ENCODE measurements at places on chromosomes 11 and 22. TPM values are rescaled to one million over a fixed set of nuclear protein-coding genes. Genes with fewer than 3 reads are reported as not detected.

Gene MS4A6A
- 162 TPM for total RNA-seq

Gene IL17REL
- total RNA-seq: not detected

DNA sequence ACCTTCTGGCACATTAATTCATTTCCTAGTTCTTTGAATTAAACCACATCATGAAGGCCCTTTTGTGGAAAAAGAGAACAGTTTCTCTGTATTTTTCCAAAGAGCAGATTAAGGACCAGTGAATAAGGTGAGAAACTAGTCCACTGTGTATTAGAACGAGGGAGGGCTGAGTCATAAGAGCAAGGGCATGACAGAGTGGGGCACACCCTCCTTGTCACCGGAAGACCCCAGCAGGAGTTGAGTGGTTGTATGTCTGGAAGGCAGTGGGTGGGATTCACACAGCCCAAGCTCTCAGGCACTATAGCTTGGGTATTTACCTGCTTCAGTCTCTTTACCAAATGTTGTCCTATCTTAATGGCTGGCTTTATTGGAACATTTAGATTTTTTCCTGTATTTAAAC, 86.8 kb downstream of the BMAL1 start:
- H3K27me3 ChIP-seq: no peaks in the 10 kb centered on the region
- no peak overlapping the region for H3K27ac ChIP-seq
- no peak overlapping the region for H3K4me3 ChIP-seq

Gene ALDH3B1
- 24.2 TPM for total RNA-seq

Gene BDNF
- total RNA-seq: 0.42 TPM

Gene C22orf31
- total RNA-seq: not detected

DNA sequence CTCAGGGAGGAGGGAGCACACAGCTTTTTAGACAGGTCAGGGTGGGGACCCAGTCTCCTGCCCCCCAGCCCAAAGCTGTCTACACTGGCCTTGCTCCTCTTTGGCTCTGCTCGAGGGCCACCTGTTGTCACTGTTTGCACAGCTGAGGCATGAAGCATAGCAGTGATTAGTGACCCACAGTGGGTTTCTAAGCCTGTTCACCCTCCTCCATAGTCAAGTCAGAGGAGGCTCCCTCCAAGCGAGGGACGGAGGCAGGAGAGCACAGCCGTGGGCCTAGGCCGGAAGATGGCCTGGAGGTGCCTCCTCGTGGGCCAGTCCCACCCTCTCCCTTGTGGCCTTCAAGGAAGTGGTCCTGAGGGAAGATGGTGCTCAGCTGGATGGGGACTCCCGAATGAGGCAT, 241.1 kb downstream of the GRIK4 start:
- no peaks in the 10 kb centered on the region for H3K27me3 ChIP-seq
- H3K36me3 ChIP-seq: no peaks in the 10 kb centered on the region
- H3K27ac ChIP-seq: no peak overlapping the region

Gene DDX6
- total RNA-seq: 77.2 TPM

Gene C11orf97
- not detected for total RNA-seq

DNA sequence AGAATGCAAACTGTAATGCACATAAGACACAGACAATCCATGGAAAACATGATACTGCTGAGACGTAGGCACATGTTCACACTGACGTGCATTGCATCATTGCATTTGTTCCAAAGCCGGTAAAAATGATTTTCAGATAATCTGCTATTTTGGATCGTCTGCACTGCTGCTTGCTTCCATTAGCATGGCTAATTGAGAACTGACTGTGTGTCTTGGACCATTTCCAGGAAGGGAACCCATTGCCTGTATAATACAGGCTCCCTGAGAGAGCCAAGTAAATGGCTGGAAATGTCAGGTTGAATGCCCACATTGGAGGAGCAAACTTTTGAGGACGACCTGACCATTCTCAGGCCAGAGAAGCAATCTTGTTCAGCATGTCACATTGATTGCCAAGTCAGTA, 304.8 kb downstream of the ST3GAL4 start:
- no peak overlapping the region for H3K4me3 ChIP-seq
- H3K4me1 ChIP-seq: no peaks in the 10 kb centered on the region
- no peak for DNase-seq
- no peak overlapping the region for H3K27ac ChIP-seq

Gene OR8D1
- not detected for total RNA-seq

GRCh38 chr22:42190274-42190673, 59.7 kb upstream of the CYP2D6 start:
- no peak overlapping the region for H3K4me3 ChIP-seq
- no peaks in the 10 kb centered on the region for H3K27me3 ChIP-seq
- DNase-seq: no peak
- no peaks in the 10 kb centered on the region for H3K36me3 ChIP-seq
- no peak overlapping the region for H3K27ac ChIP-seq

DNA sequence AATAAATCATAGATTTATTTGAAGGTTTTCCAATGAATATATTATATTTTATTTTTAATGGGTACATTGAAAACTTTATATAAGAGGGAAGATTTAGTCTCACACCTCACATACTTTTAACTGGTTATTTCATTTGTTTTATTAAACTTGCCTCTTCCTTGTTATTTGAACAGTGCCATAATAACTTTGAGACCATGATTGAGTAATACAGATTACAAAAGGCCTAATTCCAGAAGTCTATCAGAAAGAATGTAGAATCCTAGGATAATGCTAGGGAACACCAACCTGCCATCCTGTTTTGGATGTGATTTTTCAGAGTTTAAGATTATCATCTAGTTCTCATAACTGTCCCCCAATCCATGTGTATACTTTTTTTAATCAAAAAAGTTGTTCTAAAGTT, 102.7 kb upstream of the BIRC3 start:
- peak overlapping the region; percentile 76 for H3K27ac ChIP-seq
- no peak overlapping the region for H3K4me3 ChIP-seq
- H3K27me3 ChIP-seq: no peaks in the 10 kb centered on the region
- peaks cover 7% of the 10 kb centered on the region for H3K36me3 ChIP-seq
- H3K4me1 ChIP-seq: peaks cover 38% of the 10 kb centered on the region

Measured in thoracic aorta (tissue), 2 donors.